Dermis blood vessel endothelial cell (primary cell): ENCODE measurements at places on chromosomes 7 and 10. TPM values are rescaled to one million over a fixed set of nuclear protein-coding genes. Genes with fewer than 3 reads are reported as not detected.

The NODAL gene
- total RNA-seq: not detected in 2 replicates

The NKX2-3 gene
- total RNA-seq: not detected in 2 replicates

The RNF148 gene
- 1.3 and 2.6 TPM in 2 replicates for total RNA-seq

The ACTR3C gene
- total RNA-seq: 8.9 and 9.5 TPM in 2 replicates

The SYCE1 gene
- total RNA-seq: not detected in 2 replicates

The ALOX5 gene
- total RNA-seq: 0.34 and 0.60 TPM in 2 replicates

DNA sequence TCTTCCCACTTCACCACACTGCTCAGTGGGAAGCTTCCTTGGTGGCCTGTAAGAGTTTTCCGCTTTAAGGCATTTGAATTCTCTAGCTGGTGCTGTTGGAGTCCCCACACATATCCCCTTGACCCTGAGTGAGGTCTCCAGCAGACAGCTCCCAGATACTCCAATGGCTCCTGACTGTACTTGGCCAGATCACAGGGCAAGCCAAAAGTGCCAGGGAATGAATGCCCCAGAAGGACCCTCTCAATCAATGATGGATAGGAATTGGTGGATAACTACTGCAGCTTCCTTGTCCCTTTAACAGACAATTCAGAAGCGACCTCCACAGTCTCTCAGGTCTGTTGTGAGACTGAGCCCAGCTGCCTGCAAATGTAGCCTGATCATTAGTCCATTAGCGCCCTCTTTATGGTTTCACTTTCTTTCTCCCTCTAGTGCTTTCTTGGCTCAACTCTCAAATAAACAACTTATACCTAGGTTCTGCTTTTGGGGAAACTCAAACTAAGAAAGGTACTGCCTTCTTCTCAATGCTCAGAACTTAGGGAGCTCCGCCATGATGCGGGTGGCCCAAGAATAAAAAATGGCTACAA, 283.0 kb downstream of the TCF7L2 start:
- no peak for DNase-seq

GRCh38 chr10:73493781-73494180, 2.0 kb downstream of the PPP3CB start:
- peak; percentile 16 for DNase-seq

- no peak for DNase-seq
Observed at GRCh38 chr10:76285012-76285411, 853.6 kb downstream of the LRMDA start.

DNA sequence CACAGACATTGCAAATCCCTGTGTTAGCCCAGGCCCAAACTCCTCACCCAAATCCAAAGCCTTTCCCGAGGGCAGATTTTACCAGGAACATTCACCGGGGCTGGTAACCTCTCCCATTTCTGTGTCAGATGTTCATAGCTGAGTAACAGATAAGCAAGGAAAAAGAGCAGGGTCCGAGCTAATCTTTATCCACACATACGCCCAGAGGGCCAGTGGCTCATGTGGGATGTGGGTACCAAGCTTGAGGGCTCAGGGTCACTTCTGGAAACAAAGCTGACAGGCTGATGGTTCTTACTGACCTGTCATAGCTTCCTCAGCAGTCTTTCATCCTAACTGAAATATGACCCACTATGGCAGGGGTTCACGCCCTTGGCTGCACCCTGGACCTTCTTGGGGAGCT, 39.8 kb downstream of the HBP1 start:
- no peak for DNase-seq

- DNase-seq: no peak
Observed at GRCh38 chr7:2622869-2623697, 8.7 kb upstream of the TTYH3 start.

DNA sequence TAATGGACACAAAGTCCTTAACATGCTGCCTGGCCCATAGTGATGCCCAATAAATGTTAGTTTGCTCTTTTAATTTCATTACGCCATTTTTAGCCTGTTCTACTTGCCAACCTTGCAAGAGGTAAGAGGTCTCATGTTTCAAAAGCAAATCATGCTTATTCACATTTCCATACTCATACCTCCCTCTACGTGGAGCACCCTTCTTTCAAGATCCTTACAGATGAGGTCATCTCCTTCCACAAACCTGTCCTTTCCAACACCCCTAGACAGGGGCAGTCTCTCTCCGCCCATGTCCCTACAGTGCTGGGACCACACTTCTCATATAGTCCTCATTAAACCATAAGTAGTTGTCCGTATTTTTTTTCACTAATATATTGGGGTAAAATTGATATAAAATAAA, 271.3 kb downstream of the FGFR2 start:
- DNase-seq: no peak

DNA sequence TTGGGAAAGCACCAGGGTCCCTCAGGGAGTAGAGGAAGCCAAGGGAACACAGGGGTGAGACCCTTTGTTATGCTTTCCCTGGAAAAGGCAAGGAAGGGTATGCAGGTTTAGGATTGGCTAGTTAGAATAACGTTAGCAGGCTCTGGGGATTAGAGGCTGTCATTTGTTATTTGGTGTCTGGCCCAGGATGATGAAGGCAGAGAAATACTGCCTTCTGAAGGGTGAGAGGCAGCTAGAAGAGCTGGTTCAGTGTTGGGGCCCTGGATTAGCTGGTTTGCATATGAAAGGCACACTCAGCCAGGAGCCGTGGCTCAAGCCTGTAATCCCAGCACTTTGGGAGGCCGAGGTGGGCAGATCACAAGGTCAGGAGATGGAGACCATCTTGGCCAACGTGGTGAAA, 3.0 kb upstream of the PILRA start:
- DNase-seq: no peak

- no peak for DNase-seq
Observed at GRCh38 chr10:22554461-22555182, 159.8 kb downstream of the PIP4K2A start.
